ENCODE measurements at places on chromosomes 6 and 20.

DNA sequence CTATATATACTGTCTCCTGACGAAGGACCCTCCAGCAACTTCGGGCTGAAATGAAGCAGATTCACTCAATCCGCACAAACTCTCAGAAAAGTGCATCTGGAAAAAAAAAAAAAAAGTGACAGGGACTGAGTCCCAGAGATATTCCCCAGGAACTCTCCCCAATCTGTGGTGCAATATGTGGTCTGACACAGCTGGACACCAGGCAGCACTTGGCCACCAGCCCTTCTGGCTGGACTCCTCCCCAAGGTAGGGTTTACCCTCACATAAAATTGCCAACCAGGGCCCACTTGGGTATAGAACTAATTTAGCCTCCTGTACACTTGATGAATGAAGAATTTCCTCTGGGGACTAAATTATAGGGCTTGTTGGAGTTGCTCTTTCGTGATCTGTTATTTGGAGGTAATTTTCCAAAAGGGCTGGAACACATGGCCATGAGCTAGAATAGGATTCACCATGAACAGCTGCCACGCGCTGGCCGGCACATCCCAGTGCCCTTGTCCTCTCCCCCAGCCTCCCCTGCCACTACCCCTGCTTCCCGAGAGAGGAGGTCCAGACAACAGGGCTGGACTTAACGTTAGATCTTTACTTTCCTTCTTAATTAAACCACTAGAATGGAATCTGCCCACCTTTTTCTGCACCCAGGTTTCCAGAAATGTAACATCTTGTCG is 379.2 kb downstream of the BMP2 start:
- no peak for DNase-seq

- DNase-seq = no peak
Measured at GRCh38 chr20:57652606-57653545, 32.6 kb upstream of the ZBP1 start.

- DNase-seq = no peak
Measured at GRCh38 chr6:70857387-70858077, 99.3 kb downstream of the B3GAT2 start.

- DNase-seq = no peak
Measured at GRCh38 chr20:21219686-21220085, 83.4 kb upstream of the XRN2 start.

- DNase-seq = no peak
Measured at GRCh38 chr6:89098461-89098860, 17.9 kb downstream of the PNRC1 start.

- no peak for DNase-seq
Measured at GRCh38 chr6:128595544-128595943, 75.1 kb upstream of the PTPRK start.

- no peak for DNase-seq
Measured at GRCh38 chr20:56411759-56412472, at the start of gene CASS4. TSS of gene CASS4 (plus strand) at chr20:56412260. CDS start at chr20:56412459, 199 bp downstream.

DNA sequence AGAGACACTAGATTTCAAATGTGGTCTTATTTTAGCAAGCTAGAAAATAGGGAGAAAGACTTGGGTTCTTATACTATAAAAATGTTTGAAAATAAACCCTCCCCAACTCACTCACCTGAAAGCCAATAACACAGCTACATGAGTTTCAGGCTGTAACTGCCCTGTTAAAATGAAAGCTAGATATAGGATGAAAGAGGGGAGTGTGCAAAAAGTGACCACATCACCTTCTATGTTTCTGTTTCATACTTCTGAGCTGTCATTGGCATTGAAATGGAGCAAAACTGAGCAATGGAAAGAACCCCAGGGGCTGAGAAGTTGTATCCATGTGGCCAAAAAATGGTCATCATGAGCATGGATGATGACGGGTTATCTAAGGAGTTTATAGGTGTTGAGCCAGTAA is 148.1 kb upstream of the TENT5A start:
- DNase-seq = no peak

Data from left ventricle myocardium inferior (tissue), 1 donor.